ENCODE measurements at places on chromosomes 16 and 17.

DNA sequence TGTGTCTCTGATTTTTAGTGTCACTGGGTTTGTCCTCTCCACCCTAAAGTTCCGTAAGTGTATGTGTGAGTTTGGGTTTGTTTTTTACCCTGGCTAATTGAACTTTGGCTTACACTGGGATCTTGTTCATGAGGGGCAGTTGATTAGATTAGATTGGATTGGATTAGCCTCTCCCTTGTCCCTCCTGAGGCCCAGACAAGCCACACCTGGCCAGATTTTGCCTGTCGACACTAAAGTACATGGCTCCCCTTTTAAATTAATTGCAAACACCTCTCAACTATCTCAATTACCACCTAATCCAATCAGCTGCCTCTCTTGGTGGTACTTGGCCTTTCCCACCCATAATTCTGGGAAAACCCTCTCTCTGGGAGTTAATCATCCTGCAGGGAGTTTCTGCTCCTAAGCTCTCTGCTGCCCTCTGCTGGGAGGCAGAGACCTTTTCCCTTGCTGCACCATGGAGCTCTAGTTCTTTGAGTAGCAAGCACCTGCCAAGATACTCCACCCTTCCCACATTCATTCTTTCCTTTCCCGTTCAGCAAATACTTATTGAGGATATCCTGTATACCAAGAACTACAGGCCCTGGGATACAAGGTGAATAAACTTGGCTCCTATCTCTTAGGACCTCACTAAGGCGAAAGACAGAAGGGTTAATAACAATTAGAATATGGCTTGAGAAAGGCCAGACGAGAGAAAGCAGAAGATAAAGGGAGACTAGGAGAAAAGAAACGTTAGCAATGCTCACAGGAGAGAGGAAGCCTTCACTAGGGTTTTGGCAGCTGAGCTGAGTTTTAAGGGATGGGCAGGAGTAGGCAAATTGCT is 60.0 kb upstream of the MPHOSPH6 start:
- DNase-seq: no peak

DNA sequence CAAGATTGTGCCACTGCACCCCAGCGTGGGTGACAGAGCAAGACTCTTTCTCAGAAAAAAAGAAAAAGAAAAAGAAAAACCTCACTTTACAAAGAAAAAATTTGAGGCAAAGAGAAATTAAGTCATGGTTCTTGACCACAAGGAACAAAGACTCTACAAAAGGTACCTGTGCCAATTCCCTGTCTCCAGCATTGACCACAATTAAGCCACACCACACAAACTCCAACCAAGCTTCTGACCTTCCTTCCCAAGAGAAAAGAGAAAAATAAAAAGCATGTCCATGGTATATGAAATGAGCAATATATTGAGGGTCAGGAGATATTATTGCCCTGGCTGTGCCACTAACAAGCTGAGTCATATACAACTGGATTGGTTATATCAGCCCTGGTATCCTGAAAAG is 146.3 kb upstream of the NOG start:
- DNase-seq: no peak

DNA sequence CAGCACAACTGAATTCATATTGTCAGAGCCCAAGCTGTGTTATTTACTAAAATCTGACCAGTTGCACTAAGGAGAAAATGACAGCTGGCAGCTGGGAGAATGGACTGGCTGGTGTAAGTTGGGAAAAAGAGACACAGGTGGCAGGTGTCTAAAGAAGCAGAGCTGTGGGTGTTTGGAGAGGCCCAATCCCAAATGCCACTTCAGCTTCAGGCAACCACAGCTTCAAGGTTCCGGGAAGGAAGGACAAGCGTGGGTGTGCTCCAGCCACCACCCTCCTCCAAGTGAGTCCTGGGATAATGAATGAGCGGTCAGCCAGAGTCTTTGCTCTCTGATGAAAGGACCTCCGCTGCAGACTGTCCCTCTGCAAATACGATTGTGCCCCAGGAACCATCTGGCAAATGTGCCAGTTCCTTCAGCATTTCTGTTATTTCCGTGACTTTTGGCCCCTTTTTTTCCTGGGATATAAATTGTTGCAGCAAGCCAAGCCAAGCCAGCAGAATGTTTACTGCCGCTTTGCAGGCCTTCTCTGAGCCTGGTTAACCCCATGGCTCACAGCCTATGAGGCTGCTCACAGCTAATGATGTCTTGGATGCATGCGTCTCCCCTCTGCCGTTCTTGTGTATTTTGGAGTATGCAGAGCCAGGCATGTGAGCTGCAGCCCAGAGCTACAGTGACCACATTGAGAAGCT is 9.5 kb upstream of the RHBDL3 start:
- no peak for DNase-seq

- DNase-seq: no peak
Observed at GRCh38 chr17:17084317-17084835, 42.1 kb downstream of the MPRIP start.

Data from GDM1 (cell line).